IMR-90 (cell line): ENCODE measurements at places on chromosomes 2 and 18. TPM values are rescaled to one million over a fixed set of nuclear protein-coding genes. Genes with fewer than 3 reads are reported as not detected.

Gene GATA6
- 2.5 and 3.3 TPM in 2 replicates for total RNA-seq

Gene MARS2
- total RNA-seq: 3.8 and 3.9 TPM in 2 replicates

DNA sequence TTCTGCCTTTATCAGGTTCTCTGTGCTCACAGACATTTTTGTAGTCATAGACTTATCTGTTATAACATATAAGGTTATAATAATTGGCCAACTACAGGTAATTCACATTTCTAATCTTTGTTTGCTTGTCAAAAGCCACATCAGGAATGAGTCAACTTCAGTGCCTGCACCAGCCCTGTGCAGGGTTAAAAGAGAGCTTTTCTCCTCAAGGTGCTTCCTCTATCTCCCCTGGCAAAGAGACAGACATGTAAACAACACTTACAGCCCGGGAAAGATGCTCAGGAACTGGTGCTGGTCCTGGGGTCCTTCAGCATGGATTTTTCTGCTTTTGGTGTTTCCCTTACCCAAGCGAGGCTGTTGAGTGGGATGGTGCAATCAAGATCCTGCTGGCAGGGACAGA is 7.7 kb upstream of the EHD3 start:
- H3K27ac ChIP-seq: no peak overlapping the region
- no peak for DNase-seq
- peaks cover 30% of the 10 kb centered on the region for H3K27me3 ChIP-seq
- peaks cover 2% of the 10 kb centered on the region for H3K4me1 ChIP-seq
- H3K36me3 ChIP-seq: no peaks in the 10 kb centered on the region

GRCh38 chr18:76975577-76976110 is 153.3 kb downstream of the ZNF236 start:
- H3K36me3 ChIP-seq: no peaks in the 10 kb centered on the region; the same call in 1 of the 2 replicates
- H3K27ac ChIP-seq: no peak overlapping the region
- no peaks in the 10 kb centered on the region for H3K27me3 ChIP-seq
- no peak overlapping the region for H3K4me3 ChIP-seq

DNA sequence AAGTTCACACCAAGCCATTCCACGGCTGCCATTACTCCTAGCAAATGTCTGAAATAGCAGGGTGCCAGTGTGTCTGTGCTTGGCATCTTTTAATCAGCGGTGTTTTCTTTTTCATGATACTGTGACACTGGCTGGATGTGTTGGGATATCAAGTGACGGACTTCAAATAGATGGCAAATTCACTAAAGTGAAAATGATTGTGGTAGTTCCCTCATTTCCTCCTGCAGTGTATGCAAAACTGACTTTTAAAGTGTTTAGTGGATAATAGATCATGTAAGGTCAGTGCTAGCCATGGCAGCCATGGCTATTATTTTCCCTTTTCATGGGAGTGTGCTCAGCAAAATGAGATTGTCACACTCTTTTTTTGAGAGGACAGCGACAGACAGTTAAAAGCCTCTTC is 261.5 kb upstream of the SIX3 start:
- no peak overlapping the region for H3K27ac ChIP-seq
- no peak for DNase-seq
- H3K27me3 ChIP-seq: no peaks in the 10 kb centered on the region; the same call in 1 of the 2 replicates
- no peaks in the 10 kb centered on the region for H3K36me3 ChIP-seq
- peaks cover 3% of the 10 kb centered on the region; the same call in 1 of the 2 replicates for H3K4me1 ChIP-seq

- no peaks in the 10 kb centered on the region for H3K4me1 ChIP-seq
- H3K27me3 ChIP-seq: peaks cover 34% of the 10 kb centered on the region
- no peak overlapping the region for H3K27ac ChIP-seq
- DNase-seq: no peak
- no peak overlapping the region for H3K4me3 ChIP-seq
- no peaks in the 10 kb centered on the region for H3K36me3 ChIP-seq
These were observed 44.4 kb upstream of the HPCAL1 start for GRCh38 chr2:10258326-10258725.
